ENCODE measurements at places on chromosomes 12 and 14.

DNA sequence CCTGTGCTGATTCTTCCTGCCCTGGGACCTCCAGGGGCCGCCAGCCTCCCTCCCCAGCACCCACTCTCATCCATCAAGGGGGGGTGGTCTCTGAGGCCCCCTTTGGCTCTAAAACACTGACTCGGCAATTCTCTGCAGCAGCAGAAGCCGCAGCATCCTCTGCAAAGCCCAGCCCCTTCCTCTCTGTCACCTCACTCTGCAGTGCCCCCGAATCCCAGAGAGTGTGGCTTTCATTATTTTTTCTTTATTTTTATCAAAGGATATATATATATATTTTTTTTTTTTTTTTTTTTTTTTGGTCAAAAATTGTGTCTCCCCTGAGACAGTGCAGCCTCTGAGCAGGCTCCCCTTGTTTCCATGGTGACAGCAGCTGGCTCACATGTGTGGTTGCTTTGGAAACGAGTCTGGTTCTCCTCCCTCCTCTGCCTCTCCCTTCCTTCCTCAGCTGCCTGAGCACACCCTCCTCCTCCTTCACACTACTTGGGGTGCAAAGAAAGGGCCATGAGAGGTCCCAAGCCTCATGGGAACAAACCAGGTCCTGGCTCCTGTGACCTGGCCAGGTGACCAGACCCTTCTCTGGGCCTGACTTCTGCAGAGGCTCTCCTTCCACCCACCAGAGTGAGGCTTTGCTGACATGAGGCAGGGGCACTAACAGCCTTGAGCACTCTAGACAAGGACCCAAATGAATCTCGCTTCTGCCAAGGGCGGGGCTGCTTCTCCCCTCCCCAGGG lies 100.5 kb downstream of the LRRC74A start:
- DNase-seq = peak; percentile 72

GRCh38 chr14:28703482-28703881 lies 63.1 kb upstream of the FOXG1 start:
- DNase-seq = no peak

DNA sequence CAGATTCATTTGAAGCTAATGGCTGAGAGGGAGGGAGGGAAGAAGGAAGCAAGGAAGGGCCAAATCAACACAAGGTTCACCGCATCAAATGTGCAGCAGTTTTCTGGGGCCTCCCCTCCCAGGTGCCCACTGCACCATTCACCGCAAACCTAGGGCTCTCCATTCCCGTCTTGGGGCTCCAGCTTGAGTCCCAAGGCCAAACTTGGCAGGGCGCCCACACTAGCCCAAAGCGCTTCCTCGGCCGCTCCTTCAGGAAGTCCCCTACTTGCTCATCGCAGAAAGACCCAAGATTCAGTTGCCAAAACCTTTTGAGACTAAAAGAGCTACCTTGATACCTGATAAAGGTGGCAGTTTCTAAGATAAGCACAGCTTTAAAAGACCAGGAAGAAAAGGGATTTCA lies 140.5 kb upstream of the FKBP4 start:
- DNase-seq = no peak

- no peak for DNase-seq
Measured at GRCh38 chr14:81392976-81393643, 7.0 kb downstream of the STON2 start.

- DNase-seq = no peak
Measured at GRCh38 chr12:94767956-94768355, 117.6 kb upstream of the TMCC3 start.

DNA sequence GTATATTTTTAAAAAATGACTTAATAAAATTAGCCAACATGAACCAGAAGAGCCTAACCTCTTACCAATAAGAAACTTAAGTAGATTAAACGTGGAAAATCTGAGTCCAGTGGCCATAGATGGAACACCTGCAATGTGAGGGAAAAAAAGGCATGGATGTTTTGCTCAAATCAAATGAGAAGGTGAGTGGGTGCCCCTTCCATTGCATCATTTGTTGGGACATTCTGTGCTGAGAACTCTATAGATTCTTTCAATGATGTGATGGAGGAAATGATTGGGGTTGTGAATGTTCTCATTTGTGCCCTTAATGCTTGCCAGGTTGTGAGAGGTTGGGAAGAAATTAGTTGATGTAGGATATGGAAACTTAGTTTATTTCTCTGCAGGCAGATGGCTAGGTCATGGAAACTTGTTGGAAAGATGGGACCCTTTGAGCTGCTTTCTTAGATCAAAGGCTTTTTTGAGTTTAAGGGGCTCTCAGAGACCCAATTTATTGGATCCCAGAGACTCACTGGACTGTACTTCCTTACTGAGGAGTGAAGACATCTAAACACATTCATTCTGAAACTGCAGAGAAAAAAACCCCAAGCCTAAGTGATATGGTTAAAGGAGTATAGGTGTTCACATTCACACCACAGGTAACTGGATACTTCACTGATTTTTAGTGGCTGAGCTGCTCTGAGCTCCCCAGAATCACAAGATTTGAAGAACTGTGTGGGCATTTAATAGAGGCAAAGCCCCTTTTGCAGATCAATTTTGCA lies 95.9 kb downstream of the DACT1 start:
- peak; percentile 31 for DNase-seq

GRCh38 chr14:89674936-89675335 lies 257.9 kb upstream of the FOXN3 start:
- peak; percentile 15 for DNase-seq

DNA sequence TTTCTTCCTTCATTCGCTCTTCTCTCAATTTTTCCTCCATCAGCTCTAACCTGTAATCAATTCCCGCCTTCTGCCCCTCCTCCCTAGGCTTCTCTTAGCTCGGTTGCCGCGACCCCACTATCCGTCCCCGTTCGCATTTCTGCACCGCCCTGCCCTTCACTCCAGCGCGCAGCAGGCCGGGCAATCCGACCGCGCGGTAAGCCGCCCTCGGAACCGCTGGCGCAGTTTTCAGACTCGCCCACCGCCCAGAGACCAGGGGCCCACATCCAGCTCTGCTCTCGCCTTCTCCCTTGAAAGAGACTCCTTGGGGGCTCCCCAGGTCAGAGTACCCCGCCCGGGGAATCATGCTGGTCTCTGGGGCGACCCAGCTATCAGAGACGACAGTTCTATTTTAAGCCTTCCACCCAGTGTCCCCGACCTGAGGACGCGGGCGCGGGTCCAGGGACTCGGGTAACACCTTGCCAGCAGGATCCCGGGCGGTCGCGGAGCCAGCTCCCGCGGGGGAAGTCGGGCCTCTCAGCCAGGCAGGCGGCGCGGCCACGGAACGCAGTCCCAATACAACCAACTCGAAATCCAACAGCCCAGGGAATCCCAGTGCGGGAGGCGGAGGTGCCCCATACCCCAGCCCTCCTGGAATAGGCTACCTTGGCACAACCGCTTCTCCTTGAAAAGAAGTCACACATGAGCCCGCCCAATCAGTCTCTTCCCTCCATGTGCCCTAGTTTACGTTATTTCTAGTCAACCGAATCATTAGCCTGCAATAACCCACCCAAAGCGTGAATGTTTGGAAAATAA lies 5.7 kb upstream of the SLC38A4 start:
- no peak for DNase-seq

- peak; percentile 85 for DNase-seq
Measured at GRCh38 chr14:88824314-88825077, at the start of gene TTC8. Gene TTC8, plus strand, starts transcription at chr14:88824651. Its CDS starts 57 bp downstream, at chr14:88824708.

Measured in fibroblast of mammary gland (primary cell).